ENCODE measurements at places on chromosomes 6 and 20.

GRCh38 chr6:52261229-52261628 lies 16.9 kb upstream of the IL17F start:
- no peak for DNase-seq

DNA sequence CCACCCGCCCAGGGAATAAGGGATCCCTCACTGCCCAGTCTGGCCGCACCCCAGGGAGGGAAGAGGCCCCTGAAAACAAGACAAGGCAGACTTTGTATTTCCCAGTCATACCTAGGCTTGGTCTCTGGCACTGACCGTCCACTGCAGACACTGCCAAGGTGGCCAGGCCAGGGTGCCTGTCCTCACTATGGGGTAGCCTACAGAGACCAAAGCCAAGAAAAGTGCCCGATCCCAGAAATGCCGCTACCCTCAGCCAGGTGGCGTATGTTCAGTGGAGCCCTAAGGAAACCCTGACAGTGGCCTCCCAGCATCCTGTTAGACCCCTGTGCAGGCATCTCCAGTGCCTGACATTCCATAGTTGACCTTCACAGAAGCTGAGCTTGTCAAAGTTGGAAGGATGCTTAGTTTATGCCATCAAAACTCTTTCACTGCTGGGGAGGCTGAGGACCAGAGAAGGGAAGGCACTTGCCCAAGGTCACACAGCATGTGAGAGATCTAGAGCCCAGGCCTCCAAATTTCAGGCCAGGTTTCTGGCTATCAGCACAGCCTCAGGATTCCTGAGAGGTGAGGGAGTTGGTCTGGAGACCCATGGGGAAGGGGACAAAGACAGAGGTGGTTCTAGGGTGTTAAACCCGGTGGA lies 2.5 kb downstream of the SCRT2 start:
- peak; percentile 8 for DNase-seq

DNA sequence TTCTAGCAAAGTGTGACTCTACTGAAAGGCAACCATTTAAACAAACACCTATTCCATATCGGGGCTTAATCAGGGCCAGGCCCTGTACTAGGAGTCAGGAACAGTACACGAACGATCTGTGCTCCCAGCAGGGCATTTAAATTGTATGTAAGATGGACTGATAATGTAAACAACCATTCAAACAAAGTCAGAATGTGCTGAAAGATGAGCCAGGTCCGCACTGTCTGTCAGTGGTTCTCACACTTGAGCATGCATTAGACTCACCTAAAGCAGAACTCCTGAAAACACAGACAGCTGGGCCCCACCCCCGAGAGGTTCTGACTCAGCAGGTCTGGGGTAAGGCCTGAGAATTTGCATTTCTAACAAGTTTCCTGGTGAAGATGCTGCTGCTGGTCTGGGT lies 81.6 kb downstream of the PXDC1 start:
- no peak for DNase-seq

DNA sequence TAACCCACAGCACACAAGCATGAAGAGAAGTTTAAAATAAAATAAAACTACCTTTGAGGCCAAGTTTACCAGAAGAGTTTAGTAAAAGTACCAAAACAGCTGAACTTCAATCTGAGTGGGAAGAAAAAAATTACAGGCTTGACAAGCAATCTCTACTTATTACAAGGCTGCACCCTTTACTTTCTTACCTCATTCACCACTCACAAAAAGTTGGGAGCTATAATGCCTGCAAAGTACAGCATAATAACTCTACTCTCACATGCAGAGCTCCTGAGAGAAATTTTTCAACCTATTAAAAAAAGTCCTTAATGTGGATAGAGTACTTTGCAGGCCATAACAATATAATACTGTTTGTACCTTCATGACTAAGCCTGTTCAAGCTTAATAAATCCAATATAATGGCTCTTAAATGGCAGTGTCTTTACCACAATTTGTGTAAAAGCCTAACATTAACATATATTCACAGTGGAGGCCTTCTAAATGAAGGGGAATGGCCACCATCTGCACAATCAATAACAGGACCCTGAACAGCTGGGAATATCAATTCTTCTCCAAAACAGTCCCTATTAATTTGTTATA lies 103.1 kb downstream of the DST start:
- DNase-seq: no peak

DNA sequence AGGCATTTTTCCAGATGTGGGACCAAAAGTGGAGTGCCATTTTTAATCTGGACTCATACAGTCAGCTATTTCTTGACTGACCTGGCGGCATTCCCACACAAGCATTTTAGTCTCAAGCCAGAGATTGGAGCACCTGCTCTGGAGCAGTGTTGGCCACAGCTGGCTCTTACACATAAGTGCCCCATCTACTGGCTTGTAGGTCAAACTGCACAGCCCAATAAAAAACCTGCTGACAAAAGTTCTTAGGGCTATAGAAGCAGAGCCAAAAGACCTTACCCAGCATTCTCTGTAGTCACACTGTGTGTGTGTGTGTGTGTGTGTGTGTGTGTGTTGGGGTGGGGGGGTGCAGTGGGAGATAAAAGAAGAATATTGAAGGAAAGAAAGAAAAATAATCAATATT lies 38.6 kb upstream of the SENP6 start:
- peak; percentile 50 for DNase-seq

GRCh38 chr6:87728706-87729105 lies 26.7 kb upstream of the AKIRIN2 start:
- no peak for DNase-seq

Measured in AML-193 (cell line).